Ovary (tissue), 10 donors: ENCODE measurements at places on chromosomes 5 and 9. TPM values are rescaled to one million over a fixed set of nuclear protein-coding genes. Genes with fewer than 3 reads are reported as not detected.

Gene CRHBP
- total RNA-seq = 0.18 TPM

Gene ZNF300
- total RNA-seq = 7.1 TPM

Gene SPINK1
- not detected for total RNA-seq

Gene FBN2
- 0.58 TPM for total RNA-seq

Gene GABRB2
- total RNA-seq = 0.35 TPM

Gene ANKRD31
- total RNA-seq = 0.36 TPM

Gene LRRC70
- 2.5 TPM for total RNA-seq

Gene ASS1
- total RNA-seq = 180 TPM

Gene GCNT4
- 1.6 TPM for total RNA-seq

Gene GFI1B
- not detected for total RNA-seq

Gene SHISAL2B
- total RNA-seq = not detected

Gene SPINK6
- total RNA-seq = not detected

Gene CCL27
- total RNA-seq = 1.1 TPM

Gene CFAP77
- total RNA-seq = not detected

Gene PCDHGA12
- 8.8 TPM for total RNA-seq

Gene PCDHB2
- 4.0 TPM for total RNA-seq

Gene C5orf46
- total RNA-seq = not detected

Gene CAMK2A
- 1.3 TPM for total RNA-seq

Gene INSL4
- not detected for total RNA-seq

Gene SPATA31A3
- not detected for total RNA-seq

Gene RXRA
- 70.6 TPM for total RNA-seq

Gene CYLC2
- not detected for total RNA-seq

Gene TEX48
- not detected for total RNA-seq

Gene FCN2
- total RNA-seq = 1.1 TPM

Gene PPP3R2
- total RNA-seq = not detected

Gene ORM2
- total RNA-seq = 0.82 TPM

Gene PCDHGA5
- total RNA-seq = 4.5 TPM

Gene NTRK2
- 11.3 TPM for total RNA-seq

Gene NUTM2F
- not detected for total RNA-seq

Gene TPD52L3
- not detected for total RNA-seq

Gene RRAGA
- 36.6 TPM for total RNA-seq

Gene DMGDH
- total RNA-seq = 4.2 TPM

Gene HTR1A
- total RNA-seq = 1.7 TPM

Gene SPATA6L
- total RNA-seq = 3.4 TPM

Gene CTSV
- total RNA-seq = 0.69 TPM

Gene RUFY1
- total RNA-seq = 38.9 TPM

Gene SKP2
- 13.7 TPM for total RNA-seq

Gene PCDHB7
- 4.6 TPM for total RNA-seq

Gene PAEP
- 8.8 TPM for total RNA-seq

Gene LSM11
- total RNA-seq = 4.8 TPM

Gene SLC36A3
- total RNA-seq = not detected

Gene BTNL3
- not detected for total RNA-seq

Gene GGTA1
- 2.7 TPM for total RNA-seq

Gene ARL10
- 22.3 TPM for total RNA-seq

Gene SLC6A18
- not detected for total RNA-seq

Gene PLPPR1
- total RNA-seq = not detected

Gene ENHO
- 0.23 TPM for total RNA-seq

Gene C5
- 4.5 TPM for total RNA-seq
